ENCODE measurements at places on chromosomes 4 and X. TPM values are rescaled to one million over a fixed set of nuclear protein-coding genes. Genes with fewer than 3 reads are reported as not detected.

Gene NIPAL1
- total RNA-seq: 0.43 TPM

Gene EVC2
- total RNA-seq: 1.3 TPM

Gene DOK7
- total RNA-seq: 62.7 TPM

Gene PAGE1
- total RNA-seq: not detected

Gene IL15
- 3.1 TPM for total RNA-seq

Gene PLXNA3
- total RNA-seq: 46.9 TPM

Gene GLRB
- total RNA-seq: 23.1 TPM

Gene TCEAL3
- 24.7 TPM for total RNA-seq

Gene SCLT1
- 9.6 TPM for total RNA-seq

Gene ABCG2
- total RNA-seq: 4.4 TPM
